NCI-H1694 (cell line): ENCODE measurements at places on chromosomes 16 and 17.

DNA sequence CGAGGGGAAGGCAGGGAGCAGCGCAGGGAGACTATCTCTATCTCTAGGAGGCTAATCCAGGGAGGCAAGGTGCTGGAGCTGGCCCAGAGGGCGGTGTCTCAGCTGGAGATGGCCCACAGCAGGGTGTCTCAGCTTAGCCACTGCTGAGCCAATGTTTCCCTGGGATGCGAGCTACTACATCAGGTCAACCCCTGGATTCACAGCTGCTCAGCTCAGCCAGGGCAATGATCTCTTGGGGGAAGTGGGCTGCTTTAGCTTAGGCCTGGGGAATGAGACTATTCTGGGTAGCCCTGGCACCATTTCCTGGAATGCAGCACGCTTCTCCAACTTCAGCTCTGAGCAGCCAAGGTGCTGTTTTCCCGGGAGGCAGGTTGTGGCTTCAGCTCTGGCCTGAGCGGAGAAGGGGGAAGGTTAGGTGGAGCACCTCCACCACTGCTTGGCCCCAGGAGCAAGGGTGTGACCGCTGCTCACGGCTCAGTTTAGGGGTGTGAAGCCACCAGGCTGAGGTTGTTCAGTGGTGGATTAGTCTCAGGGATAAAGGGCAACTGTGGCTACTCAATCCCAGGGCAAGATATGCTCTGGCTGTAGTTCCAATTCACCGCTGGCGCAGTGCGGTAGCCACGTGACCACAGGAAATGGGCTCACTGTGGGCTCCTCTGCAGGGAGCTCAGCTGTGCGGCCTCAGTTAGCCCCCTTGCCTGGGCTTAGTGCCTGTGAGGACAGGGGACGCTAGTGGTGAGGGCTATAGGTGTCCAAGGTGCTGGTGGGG, 5.2 kb upstream of the PRSS21 start:
- DNase-seq = no peak

DNA sequence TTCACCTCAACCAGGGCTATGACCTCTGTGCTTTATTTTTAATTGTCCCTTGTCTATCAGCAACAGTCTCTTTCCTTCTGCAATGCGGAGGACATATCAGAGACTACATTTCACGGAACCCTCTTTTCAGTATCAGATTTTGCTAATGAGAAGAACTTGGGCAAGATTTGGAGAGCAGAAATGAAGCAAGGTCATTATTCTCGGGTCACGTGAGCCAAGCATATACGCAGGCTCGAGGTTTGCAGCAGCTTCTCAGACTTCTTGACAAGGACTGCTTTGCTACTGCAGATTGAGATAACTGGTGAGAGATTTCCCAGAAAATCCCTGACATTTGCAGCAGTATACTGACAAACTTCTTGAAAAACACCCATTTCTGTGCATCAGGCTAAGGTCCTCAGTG, 30.4 kb downstream of the ABCA10 start:
- no peak for DNase-seq

DNA sequence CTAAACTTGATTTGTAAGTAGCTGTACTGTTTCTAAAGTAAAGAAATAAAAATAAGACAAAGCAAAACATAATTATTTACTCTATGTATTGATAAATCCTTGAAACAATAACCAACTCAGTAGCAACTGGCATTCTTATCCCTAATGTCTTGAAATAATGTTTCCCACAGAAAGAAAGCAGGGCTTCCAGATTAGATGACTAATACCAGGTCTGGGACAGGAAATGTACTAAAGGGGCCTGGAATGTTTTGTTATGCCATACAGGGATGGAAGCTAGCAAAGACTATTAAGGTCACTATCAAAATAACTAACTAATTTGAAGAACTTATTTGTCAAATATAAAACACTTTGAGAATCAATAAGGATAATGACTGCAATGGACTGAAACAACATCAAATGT, 82.1 kb downstream of the CFDP1 start:
- no peak for DNase-seq

DNA sequence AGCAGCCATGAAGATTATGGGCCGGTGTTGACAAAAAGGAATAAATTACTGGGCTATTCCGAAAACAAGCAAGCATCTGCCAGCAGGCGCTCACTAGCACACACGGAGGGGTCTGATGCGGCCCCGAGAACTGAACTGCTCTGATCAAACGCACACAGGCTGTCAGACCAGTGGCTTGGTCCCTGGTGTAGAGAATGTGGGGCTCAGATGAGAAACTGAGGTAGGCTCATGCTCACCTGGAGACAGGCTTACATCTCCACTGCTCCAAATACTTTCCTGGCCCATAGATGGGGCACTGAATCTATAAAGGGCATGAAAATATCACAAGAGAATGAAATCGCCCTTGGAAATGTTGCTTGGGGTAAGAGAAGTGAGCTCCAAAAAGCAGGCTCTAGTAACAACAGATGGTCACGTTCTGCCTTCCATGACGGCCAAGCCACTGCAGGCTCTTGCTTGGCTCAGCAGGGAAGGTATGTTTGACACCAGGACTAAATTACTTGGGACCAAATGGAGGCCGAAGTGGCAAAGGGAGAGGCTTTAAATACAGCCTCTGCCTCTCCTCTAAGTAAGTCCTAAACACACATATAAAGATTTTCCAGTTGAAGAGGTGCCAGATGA, 5.4 kb downstream of the ABR start:
- peak; percentile 53 for DNase-seq

DNA sequence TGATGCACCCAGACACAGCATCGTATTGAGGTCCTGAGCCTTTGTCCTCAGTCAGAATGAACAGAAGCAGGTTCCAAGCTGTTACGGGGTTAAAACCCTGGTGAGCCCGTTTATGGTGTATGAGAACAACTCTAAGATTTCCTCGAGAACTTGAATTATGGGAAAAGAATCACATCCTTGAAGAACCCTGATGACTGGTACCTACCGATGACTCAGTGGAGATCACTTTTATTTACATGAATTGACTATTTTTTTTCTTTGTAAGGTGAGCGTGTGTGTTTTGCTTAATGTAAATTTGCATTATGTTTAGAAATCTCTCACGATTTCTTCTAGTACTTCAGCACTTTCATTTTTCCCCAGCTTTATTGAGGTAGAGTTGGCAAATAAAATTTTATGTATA, 3.3 kb upstream of the KRTAP4-4 start:
- DNase-seq = no peak

DNA sequence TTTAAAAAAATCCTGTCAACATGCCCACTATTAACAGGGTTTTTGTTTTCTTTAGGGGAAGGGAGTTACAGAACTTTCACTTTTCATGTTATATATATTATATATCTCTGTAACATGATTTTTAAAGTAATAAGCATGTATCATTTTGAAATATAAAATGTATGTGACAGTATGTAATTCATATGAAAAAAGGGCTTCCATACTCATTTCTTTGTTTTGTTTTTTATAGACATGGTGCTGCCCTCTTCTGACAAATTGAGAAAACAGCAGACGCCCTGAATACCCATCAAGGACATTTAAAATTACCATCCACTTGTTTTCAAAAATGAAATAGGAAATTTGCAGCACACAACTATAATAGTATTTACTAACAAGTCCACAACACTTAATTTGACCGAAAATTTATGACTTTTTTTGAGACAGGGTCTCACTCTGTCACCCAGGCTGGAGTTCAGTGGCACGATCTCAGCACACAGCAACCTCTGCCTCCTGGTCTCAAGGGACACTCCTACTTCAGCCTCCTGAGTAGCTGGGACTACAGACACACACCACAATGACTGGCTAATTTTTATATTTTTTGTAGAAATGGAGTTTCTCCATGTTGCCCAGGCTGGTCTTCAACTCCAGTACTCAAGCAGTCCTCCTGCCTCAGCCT, 30.4 kb downstream of the CFDP1 start:
- peak; percentile 30 for DNase-seq
